ENCODE measurements at places on chromosomes 3 and 15.
A peak's percentile ranks its signal among the peaks of the same experiment; 100 is the strongest.

DNA sequence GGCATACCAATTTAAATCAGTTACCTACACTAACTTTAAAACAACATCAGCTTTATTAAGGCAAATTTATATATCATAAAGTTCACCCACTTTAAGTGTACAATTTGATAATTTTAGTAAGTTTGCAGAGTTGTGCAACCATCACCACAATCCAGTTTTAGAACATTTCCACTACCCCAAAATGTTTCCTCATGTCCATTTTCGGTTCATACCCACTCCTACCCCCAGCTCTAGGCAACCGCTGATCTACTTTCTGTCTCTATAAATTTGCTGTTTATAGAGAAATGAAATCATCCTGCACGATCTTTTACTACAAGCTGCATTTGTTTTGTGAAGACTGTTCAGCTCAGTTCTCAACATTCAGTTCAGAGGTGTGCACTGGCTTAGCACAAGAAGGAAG is 31.5 kb upstream of the FAM81A start:
- DNase-seq, result no peak

GRCh38 chr3:126033765-126034164 is 50.2 kb downstream of the SLC41A3 start:
- no peak for DNase-seq

GRCh38 chr15:35746121-35746520 is 200.2 kb upstream of the DPH6 start:
- no peak for DNase-seq

GRCh38 chr15:43868406-43868805 is 41.6 kb downstream of the WDR76 start:
- no peak for DNase-seq

DNA sequence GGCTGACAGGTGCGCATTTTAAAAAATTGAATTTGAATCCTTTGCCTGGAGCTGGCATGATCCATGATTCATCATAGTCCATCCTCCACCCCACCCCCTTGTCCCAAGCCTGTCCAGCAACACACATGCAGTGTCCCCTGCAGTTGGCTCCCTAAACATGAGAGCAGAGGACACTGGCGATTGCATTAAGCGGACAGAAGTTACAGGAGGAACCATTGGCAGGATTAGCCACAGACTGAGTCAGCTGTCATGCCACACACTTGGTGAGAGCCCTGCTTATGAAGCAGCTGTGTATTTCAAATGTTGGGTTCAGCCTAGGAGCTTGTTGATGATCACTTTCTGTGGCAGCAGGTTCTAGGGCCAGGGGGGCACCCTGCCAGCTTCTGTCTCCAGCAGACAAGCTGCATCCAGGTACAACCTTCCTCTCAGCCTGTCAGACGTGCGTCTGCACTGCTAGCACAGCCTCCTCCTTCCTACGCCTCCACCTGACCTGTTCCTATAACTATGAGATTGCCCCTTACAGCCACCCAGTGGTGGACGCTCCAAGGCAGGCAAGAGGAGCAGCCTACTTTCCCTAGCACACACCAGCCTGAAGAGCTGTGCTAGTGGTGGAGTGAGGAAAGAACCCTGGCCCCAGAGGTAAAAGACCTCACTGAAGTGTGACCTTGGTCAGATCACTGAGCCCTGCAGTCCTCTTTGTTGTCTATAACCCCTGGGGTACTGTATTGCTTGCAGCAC is 121.9 kb downstream of the SLCO3A1 start:
- DNase-seq, result no peak

DNA sequence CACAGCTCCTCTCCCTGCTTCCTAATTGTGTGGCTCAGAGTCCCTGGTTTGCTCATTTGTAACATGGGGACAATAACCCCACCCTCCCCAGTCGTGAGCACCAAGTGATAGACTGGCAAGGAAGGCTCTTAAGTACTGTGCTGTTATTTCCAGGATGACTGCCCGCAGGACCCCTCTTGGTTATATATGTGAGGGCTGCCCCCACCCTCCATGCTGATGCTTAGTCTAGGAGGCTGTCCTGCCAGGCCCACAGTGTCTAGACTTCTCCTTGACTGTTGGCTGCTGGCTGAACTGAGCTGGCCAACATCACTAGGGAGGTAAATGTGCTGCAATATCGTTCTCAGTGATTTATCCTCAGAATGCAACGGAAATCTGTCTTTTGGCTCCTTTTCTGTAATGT is 45.1 kb downstream of the RAB11A start:
- no peak for DNase-seq

- DNase-seq, result peak; percentile 19
These were observed 199.2 kb upstream of the SLC2A2 start for GRCh38 chr3:171225708-171226107.

GRCh38 chr3:115588201-115589115 is 34.9 kb upstream of the GAP43 start:
- no peak for DNase-seq

GRCh38 chr3:188817935-188818269 is 353.9 kb upstream of the TPRG1 start:
- DNase-seq, result no peak

DNA sequence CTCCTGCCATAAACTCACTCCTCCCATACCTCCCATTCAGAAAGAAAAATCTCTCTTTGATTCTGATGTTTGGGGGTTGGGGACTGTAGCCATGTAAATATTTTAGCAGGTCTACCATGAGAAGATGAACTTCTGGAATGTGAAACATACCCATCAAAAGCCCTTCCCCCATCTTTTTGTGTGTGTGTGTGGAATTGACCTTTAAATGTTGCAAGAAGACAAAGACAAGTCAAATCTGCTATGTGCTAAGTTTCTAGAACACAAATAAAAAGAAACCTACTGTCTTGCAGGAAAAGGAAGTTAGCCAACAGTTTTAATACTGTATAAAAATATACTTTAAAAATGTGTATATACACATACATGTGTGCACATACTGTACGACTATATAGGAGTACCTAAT is 29.7 kb upstream of the USP50 start:
- no peak for DNase-seq

- no peak for DNase-seq
These were observed 123.5 kb upstream of the TBL1XR1 start for GRCh38 chr3:177320765-177321247.

- no peak for DNase-seq
These were observed 35.0 kb downstream of the KBTBD8 start for GRCh38 chr3:67033079-67033478.

- DNase-seq, result no peak
These were observed 164.3 kb downstream of the NSMCE3 start for GRCh38 chr15:29105151-29105854.

DNA sequence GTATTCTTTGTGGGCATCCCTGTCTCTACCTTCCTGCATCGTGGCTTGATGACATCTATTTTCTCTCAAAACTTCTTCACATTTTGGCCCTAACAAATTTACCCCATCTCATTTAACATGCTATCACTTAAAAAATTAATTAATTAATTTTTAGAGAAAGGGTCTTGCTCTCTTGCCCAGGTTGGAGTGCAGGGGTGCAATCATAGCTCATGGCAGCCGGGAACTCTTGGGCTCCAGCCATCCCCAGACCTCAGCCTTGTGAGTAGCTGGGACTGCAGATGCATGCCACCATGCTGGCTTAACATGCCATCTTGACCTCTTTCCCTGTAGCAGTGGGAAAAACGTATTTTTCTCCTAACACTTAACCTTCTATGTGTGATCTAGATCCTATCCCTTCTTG is 20.6 kb downstream of the IQGAP1 start:
- no peak for DNase-seq

GRCh38 chr3:156674911-156675829 is 780 bp downstream of the TIPARP start:
- DNase-seq, result peak; percentile 63

DNA sequence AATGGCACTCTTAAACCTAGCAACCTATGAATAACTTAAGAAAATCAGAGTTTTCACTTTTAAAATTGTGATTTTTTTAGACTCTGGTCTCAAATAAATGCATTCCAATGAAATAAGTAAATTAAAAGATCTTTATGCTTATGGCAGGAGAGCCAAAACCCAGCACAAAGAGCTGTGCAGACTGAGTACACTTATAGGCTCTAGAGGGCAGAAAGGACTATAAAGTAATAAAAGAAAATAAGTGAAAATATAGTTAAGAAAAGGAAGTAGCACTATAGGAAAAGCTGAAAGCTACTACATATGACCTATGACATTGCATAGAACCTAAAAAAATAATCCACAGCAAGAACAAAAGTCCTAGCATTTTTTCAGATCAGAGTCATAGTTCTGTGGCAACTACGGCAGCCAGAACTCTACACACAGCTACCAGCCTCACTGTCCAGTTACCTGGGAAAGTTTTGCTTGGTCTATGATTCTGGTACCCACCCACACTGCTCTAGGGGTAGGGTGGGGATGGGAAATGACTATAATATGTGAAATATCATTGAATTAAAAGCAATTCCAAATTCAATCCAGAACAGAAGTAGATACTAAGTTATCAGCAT is 30.5 kb downstream of the CLASP2 start:
- DNase-seq, result no peak

- peak; percentile 55 for DNase-seq
These were observed 50.7 kb downstream of the CLDN11 start for GRCh38 chr3:170469151-170470062.

DNA sequence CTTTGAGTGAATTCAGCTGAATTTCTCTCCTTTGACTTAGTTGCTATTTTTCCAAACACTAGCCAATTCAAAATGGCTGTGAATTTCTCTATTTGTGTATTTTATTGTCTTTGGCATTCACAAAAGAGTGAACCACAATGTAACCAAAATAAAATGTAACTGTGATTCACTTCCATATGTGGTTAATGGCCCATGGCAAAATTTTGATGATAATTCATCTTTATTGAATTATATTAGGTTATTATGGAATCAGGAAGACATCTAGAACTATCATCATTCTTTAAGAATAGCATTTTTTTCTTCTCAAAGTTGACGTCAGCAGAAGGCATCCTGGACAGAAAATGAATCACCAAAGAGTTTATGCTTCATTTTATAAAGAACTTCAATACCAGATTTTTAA is 705.3 kb upstream of the NAALADL2 start:
- DNase-seq, result no peak

GRCh38 chr15:65431731-65432130 is 9.0 kb upstream of the IGDCC4 start:
- no peak for DNase-seq

DNA sequence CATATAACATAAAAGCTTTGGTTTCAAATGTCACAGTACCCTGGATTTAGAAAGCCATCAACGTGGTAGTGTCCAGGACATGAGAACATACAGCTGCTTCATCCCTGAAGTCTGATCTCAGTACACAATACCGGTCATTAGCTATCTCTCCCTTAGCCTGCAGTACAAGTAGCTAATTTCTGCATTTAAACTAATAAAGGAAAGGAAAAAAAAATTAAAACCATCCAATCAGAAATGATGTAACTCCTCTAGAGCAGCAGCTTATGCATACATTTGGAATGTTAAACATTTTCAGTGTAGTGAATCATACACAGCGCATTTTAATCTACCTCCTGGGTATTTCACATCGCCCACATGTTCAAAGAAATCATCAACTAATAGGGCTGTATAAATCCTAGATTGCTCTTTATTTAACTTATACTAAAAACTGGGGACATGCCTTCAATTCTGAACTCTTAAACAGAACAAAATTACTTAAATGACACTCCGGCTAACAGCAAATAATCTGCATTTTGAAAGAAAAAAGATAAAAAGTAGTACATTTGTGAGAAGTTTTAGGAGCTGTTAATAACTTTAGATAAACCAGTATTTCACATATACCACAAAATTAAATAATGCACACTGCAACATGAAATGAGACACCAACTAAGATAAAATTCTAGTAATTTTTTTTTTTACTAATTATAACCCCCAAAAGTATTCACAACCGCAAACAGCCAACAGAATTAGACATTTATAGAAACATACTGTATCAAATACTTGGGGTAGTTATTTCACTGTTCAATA is 3.7 kb downstream of the IGF2BP2 start:
- no peak for DNase-seq

GRCh38 chr3:122977746-122978466 is 49.7 kb downstream of the SEMA5B start:
- peak; percentile 21 for DNase-seq

DNA sequence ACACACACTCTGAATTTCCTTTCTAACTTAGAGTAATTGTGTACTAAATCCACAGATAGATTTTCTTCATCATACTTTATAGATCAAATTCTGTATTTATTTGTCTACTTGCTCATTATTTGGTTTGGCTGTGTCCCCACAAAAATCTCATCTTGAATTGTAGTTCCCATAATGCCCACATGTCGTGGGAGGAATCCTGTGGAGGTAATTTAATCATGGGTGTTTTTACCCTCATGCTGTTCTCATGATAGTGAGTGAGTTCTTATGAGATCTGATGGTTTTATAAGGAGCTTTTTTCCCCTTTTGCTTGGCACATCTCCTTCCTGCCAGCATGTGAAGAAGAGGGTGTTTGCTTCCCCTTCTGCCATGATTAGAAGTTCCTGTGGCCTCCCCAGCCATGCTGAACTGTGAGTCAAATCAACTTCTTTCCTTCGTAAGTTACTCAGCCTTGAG is 198.3 kb upstream of the TGFBR2 start:
- no peak for DNase-seq

- no peak for DNase-seq
These were observed 37.2 kb downstream of the WHAMM start for GRCh38 chr15:82846621-82847020.

DNA sequence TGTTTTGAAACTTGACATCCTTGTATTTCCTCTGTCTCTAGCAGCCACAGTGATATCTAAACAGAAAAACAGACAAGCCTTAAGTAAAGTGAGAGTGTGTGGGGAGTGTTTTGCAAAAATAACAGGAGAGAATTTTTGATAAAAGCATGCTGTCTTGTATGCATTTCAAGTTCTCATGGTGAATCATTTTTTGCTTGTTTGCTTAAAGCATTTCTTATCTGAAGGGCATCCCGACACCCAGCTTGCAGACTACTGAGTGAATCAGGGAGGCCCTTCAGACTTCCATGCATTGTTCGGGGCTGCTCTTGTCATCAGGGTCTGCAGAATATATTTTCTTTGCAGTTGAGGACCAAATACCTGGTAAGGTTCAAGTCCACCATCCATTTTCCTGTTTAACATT is 8.5 kb downstream of the CGNL1 start:
- DNase-seq, result no peak

DNA sequence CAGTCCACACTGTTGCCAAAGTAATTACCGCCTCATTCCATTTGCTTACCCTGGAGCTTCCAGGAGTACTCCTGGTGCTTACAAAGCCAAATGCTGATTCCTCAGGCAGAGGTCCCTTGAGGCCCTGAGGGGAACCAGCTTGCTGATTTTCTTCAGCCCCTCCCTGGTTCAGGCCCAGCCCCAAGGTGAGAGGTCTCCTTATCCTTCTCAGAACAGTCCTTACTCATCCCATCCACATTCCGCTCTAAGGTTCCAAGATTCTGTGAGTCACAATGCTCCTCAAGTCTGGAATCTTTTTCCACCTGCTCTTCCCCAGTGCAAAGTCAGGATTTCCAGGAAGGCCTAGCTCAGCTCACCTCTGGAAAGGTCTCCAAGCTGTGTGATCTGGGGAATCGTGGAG is 1.8 kb upstream of the ATP10A start:
- DNase-seq, result no peak

GRCh38 chr15:75647370-75648155 is at the start of gene SNX33:
Gene SNX33, plus strand, starts transcription at chr15:75647912. Its CDS starts 1,191 bp downstream, at chr15:75649103.
- DNase-seq, result no peak

- DNase-seq, result no peak
These were observed 73.0 kb upstream of the PROK2 start for GRCh38 chr3:71857956-71858355.
